ENCODE measurements at places on chromosomes 16 and 17.
A peak's percentile ranks its signal among the peaks of the same experiment; 100 is the strongest.

DNA sequence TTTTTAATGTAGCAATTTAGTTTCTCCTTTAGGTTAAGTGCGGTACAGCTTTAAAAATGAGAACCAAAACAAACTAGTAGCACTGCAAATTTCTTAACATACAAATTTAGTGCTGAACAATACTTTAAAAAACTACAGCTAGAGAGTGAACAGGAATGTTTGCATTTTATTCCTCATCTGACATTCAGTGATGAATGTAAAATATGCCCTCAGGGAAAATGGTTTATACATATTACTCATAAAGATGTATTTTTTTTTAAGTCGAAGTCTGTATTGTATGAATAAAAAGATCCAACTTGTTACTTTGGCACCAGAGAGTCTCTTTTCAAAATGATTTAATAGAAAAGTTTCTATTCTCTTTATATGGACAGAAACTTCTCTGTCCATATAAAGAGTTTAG, 96.8 kb downstream of the BRIP1 start:
- no peak for DNase-seq

DNA sequence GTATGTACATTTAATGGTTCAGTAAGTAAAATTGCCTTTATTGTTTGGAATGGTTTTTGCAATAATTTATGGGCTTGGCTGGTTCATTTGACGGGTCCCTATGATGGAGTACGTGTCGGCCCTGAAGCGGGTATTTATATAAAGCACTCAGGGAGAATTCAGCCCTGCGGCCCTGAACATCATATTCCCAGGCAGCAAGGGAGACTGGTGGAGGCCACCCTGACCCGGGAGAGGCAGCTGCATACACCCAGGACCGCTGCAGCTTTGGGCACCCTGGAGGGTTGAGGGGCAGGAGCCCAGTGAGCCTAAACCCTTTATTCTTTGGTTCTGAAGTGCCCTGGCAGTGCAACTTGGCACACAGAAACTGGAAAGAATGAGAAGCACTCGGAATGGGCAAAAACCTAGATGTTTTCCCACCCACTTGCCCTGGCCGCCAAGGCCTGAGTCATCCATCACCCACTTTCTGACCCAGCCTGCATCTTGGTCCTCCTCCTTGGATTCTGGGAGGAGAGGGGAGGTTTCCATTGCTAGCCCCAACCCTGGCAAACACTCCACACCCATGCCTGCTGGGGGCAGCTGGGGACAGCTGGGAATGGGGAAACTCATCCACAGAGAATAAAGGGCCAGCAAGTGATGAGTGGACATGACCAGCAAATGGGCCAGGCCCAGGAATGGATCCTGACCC, 162.2 kb upstream of the TNRC6C start:
- DNase-seq = no peak

GRCh38 chr16:50667497-50668367, 13.4 kb downstream of the SNX20 start:
- DNase-seq = no peak

GRCh38 chr17:40168262-40168832, 8.9 kb upstream of the RAPGEFL1 start:
- peak; percentile 51 for DNase-seq

GRCh38 chr16:11547118-11547916, 39.4 kb downstream of the LITAF start:
- DNase-seq = no peak

DNA sequence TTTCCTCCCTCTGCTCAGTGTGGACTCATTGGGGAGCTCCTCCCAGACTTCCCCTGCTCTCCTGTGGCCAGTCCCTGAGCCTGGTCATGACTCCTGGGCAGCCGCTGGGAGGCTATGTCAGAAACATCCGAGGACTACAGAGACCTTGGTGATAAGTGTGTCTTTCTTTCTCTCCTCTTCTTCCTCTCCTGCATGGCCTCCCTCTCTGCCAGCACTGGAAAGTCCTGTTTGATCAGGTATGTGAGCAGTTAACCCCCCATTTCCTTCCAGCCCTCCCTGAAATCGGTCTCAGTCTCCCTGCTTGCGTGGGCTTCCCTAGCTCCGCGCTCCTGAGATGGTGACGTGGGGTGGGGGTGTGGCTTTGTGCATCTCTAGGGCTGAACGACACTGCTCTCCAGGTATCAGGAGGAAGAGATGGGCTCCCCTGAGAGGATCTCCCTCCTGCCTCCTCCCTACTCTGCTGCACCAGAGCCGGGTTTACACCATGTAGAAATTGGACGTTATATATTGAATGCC, 2.1 kb downstream of the RHBDL3 start:
- DNase-seq = no peak

All from fibroblast of the conjunctiva (primary cell).